ENCODE measurements at places on chromosomes 1 and 21.

DNA sequence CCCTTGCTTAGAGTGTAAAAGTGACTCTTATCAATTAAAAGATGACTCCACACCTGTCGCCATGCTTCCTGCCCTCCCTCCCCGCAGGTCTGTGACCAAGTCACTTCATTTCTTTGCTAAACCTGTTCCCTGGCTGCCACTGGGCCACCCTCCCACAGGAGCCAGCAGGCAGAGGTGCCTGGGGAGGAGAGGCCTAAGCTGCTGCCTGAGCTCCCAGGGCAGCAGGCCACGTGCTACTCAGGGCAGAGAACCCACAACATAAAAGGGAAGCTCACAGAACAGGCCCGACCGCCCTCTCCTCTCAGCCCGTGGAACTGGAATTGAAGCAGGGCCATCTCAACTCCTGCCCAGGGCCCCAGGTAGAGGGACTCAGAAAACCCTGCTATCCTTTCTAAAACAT is 4.9 kb downstream of the C1orf198 start:
- no peak for DNase-seq

- no peak for DNase-seq
Measured at GRCh38 chr1:22526098-22526497, 37.2 kb upstream of the EPHA8 start.

- no peak for DNase-seq
Measured at GRCh38 chr1:58363585-58363984, 182.9 kb downstream of the OMA1 start.

DNA sequence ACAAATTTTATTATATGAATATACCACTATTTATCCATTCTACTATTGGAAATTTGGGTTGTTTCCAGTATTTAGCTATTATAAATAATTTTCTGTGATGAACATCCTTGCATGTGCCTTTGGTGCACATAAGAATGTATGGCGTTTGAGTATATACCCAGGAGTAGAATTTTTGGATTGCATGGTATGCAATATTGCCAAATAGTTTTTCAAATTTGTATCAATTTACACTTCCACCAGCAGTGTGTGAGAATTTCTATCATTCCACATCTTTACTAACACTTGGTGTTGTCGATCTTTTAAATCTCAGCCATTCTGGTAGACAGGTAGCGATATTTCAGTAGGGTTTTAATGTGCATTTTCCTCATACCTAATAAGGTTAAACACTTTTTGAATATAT is 9.2 kb upstream of the FNBP1L start:
- DNase-seq, result no peak

GRCh38 chr1:205583461-205584130 is 48.2 kb downstream of the ELK4 start:
- no peak for DNase-seq

- no peak for DNase-seq
Measured at GRCh38 chr1:20100632-20101355, 18.5 kb downstream of the PLA2G2D start.

- DNase-seq, result no peak
Measured at GRCh38 chr1:117894078-117894477, 35.3 kb downstream of the GDAP2 start.

DNA sequence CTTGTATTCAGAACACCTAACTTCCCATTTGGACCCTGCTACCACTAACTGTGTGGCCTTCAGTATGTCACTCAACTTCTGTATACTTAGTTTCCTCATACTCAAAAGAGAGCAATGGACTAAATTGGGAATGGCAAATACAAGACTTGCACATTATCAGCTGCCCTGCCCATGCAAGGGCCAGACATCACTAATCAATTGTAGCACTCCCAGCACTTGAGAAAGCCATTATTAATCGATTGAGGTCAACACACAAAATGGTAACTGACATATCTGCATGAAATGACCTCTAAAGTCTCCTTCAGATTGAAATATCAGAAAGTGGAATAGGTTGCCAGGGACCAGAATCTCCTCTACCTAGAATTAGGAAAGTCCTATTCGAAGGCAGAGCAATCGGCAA is 59.2 kb downstream of the MT1HL1 start:
- no peak for DNase-seq

- no peak for DNase-seq
Measured at GRCh38 chr1:231508497-231508896, 20.0 kb upstream of the TSNAX start.

- DNase-seq, result no peak
Measured at GRCh38 chr1:62269851-62270495, 49.3 kb downstream of the KANK4 start.

DNA sequence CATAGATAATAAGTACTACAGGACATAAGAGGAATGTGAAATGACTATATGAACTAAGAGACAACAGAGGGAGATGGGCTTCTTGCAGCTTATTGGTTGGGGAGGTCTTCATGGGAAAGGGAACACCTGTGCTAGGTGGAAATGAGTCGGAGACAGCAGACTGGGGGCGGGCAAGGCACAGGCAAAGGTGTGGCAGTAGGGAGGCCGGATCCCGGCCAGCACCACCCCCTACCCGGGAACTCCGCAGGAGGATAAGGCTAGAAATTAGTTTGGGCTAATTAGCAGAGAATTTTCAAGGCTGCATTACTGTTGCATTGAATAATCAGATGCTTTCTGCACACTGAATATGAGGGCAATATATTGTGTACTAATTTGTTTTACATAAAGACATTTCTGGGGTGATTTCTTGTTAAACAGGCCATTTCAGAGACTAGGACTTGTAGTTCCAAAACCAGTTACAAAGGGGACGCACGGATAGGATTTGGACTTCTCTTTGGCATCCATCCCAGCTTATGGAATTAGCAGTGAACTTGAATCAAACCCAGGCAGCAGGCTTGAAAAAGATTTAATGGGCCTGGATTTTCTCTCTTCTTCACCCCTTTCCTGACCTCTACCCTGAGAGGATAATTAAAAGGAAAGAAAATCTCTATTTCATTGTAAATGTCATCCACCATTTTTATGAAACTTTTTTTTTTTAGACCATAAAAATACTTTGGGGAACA is 2.2 kb upstream of the HUNK start:
- DNase-seq, result no peak

DNA sequence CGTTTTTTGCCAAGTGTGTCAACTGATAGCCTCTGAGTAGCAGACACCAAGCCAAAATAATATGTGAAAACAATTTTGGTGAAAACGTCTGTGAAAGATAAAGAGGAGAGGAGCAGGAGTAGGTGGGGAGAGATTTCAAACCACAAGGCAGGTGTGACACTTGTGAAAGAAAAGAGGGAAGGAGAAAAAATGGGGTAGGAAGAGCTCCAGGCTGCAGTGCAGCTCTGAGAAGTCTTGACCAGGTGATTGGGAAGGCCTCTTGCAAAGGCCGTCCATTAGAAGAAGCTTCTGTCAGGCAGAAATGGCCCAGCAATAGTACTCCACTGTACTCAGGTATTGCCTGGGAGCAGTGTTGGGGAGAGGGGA is 10.6 kb upstream of the RAVER2 start:
- no peak for DNase-seq

GRCh38 chr1:233662575-233663304 is 48.8 kb downstream of the KCNK1 start:
- no peak for DNase-seq

GRCh38 chr1:23421753-23422240 is 2.8 kb downstream of the TCEA3 start:
- no peak for DNase-seq

- DNase-seq, result no peak
Measured at GRCh38 chr1:18599086-18599485, 31.6 kb upstream of the PAX7 start.

- DNase-seq, result no peak
Measured at GRCh38 chr1:221228594-221228993, 349.4 kb downstream of the HLX start.

DNA sequence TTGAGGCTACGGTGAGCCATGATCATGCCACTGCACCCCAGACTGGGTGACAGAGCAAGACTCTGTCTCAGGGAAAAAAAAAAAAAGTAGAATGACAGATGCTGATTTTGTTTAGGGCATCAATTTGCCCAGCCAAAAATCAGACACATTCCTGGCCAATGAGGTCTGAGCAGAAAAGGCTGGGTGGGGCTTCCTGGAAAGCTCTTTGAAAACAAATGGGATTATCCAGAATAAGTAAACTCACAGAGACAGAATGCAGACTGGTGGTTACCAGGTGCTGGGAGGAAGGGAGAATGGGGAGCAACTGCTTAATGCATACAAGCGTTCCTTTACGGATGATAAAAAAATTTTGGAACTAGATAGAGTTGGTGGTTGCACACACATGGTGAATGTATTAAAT is 10.1 kb upstream of the CITED4 start:
- no peak for DNase-seq

GRCh38 chr1:65036570-65037051 is 70.3 kb upstream of the JAK1 start:
- DNase-seq, result no peak

Data from SIG-M5 (cell line).